Activated T-helper 2 cell treated with anti-CD3 and anti-CD28 coated beads, Interferon-gamma antibody, Interleukin-2, Interleukin-4, amounts not matched to agents 10 μg/mL and 5 μg/mL and 100 μg/mL, durations not matched to agents 14 hours and 24 hours and 36 hours (primary cell): ENCODE measurements at places on chromosomes 12 and 14.
A peak's percentile ranks its signal among the peaks of the same experiment; 100 is the strongest.

GRCh38 chr12:26690601-26691000 lies 142.4 kb downstream of the ITPR2 start:
- no peak for DNase-seq
- H3K4me1 ChIP-seq, result no peaks in the 10 kb centered on the region
- no peaks in the 10 kb centered on the region for H3K27me3 ChIP-seq

DNA sequence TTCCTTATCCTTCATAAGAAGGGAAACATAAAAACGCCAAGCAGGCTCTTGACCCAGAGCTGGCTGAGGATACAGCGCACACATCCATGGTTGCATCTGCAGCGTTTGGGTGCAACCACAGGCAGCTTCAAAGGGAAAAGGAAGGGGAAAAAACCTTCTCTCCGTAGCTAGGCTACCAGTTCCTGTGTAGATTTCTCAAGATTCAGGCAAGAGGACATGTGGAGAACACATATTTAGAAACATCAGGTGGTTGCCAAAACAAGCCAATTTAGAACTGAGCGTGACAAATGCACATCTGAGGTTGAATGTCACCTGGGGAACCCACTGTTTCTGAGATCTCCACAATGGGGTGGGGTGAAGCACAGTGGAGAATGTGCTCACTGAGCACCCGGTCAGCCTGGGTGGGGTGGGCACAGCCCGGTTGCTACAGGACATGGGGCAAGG lies 78.3 kb upstream of the BDKRB2 start:
- peak; percentile 20 for DNase-seq
- peaks cover 20% of the 10 kb centered on the region for H3K4me1 ChIP-seq
- H3K36me3 ChIP-seq, result no peaks in the 10 kb centered on the region
- peaks cover 6% of the 10 kb centered on the region for H3K27me3 ChIP-seq
- no peak overlapping the region for H3K4me3 ChIP-seq

GRCh38 chr12:2334271-2334670 lies 281.5 kb downstream of the CACNA1C start:
- DNase-seq, result no peak
- peaks cover 6% of the 10 kb centered on the region for H3K4me1 ChIP-seq
- H3K36me3 ChIP-seq, result no peaks in the 10 kb centered on the region
- no peak overlapping the region for H3K4me3 ChIP-seq
- no peak overlapping the region for H3K27ac ChIP-seq

DNA sequence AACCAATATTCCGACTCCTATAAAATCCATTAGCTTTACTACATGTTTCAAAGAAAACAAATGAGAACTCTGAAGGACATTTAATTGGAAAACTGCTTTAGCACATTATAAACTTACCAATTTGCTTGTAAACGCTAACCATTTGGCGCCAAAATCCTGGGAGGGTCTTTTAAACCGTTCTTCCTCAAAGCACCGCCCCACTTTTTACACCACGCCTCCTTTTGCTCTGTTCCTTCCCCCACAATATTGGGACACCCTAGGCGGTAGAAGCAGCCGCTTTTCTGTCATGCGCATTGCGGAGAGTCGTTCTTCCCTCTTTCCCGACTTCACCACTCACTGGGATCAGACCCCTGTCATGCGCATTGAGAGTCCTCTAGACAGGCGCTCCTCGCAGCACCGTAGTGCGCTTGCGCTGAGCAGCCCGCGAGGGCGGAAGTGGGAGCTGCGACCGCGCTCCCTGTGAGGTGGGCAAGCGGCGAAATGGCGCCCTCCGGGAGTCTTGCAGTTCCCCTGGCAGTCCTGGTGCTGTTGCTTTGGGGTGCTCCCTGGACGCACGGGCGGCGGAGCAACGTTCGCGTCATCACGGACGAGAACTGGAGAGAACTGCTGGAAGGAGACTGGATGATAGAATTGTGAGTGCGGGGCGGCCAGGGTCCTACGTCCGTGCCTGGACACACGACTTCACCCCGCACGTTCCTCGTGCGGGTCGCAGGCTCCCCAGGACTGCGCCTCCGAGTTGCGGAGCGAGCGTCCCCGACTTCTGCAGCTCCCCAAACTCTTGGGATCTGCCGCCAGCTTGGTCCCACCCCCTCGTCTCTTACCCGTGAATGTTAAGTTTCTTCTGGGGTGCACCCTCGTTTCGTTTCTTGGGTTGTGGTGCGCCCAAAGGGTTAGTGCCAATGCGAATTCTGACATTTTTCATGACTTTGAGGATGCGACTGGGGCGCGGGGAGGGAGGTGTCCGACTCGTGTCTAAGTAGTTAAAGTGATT lies at the start of gene TMX1:
TMX1 (plus strand) TSS at position 435 of the 991 bp plus-strand sequence; CDS start at position 481, 46 bp downstream.
- no peak within 1 kb of the TSS for H3K4me3 ChIP-seq
- no peaks in the 10 kb centered on the region for H3K27me3 ChIP-seq
- no peak within 1 kb of the TSS for H3K27ac ChIP-seq
- H3K4me1 ChIP-seq, result peaks cover 25% of the 10 kb centered on the region

- H3K27me3 ChIP-seq, result no peaks in the 10 kb centered on the region
- DNase-seq, result no peak
- peak overlapping the region; percentile 31 for H3K4me3 ChIP-seq
- peak overlapping the region; percentile 71 for H3K27ac ChIP-seq
- H3K36me3 ChIP-seq, result no peaks in the 10 kb centered on the region
These were observed 33.5 kb downstream of the FMNL3 start for GRCh38 chr12:49673446-49674317.

DNA sequence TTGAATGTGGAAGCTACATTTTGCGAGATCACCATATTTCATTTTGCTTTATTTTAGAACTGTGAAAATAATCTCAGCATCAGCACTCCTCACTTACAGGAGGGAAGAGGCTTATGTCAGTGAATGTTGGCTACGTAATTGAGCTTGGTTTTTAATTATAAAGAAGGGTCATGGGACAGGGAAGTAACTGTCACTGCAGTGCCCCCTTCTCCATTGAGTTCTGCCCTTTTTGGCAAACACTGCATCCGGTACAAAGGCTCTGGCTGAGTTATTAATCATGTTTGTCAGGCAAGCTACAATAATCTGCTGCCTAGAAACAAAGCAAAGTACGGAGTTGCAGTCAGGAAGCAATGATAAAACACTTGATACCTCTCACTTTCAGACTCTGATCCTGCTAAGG lies 546.7 kb downstream of the SNAPC1 start:
- no peaks in the 10 kb centered on the region for H3K27me3 ChIP-seq
- H3K27ac ChIP-seq, result no peak overlapping the region

- H3K36me3 ChIP-seq, result no peaks in the 10 kb centered on the region
- no peak overlapping the region for H3K4me3 ChIP-seq
- DNase-seq, result no peak
- H3K4me1 ChIP-seq, result no peaks in the 10 kb centered on the region
These were observed 7.3 kb upstream of the RCOR1 start for GRCh38 chr14:102584871-102585869.

GRCh38 chr14:98293576-98293975 lies 978.4 kb downstream of the BCL11B start:
- peaks cover 1% of the 10 kb centered on the region for H3K4me1 ChIP-seq
- H3K4me3 ChIP-seq, result no peak overlapping the region
- H3K27me3 ChIP-seq, result no peaks in the 10 kb centered on the region
- no peak for DNase-seq

GRCh38 chr12:4164559-4165558 lies 108.7 kb upstream of the CCND2 start:
- no peaks in the 10 kb centered on the region for H3K27me3 ChIP-seq
- peak overlapping the region; percentile 84 for H3K4me3 ChIP-seq
- H3K36me3 ChIP-seq, result peaks cover 6% of the 10 kb centered on the region
- H3K27ac ChIP-seq, result peak overlapping the region; percentile 95

GRCh38 chr14:100599981-100600380 lies 12.8 kb upstream of the BEGAIN start:
- H3K27ac ChIP-seq, result no peak overlapping the region
- H3K4me1 ChIP-seq, result no peaks in the 10 kb centered on the region
- H3K36me3 ChIP-seq, result peaks cover 3% of the 10 kb centered on the region

- DNase-seq, result no peak
- H3K36me3 ChIP-seq, result no peaks in the 10 kb centered on the region
- no peaks in the 10 kb centered on the region for H3K27me3 ChIP-seq
- no peak overlapping the region for H3K4me3 ChIP-seq
- no peak overlapping the region for H3K27ac ChIP-seq
- peaks cover 30% of the 10 kb centered on the region for H3K4me1 ChIP-seq
These were observed 5.5 kb upstream of the HVCN1 start for GRCh38 chr12:110694330-110694901.

- DNase-seq, result no peak
- H3K27me3 ChIP-seq, result no peaks in the 10 kb centered on the region
- H3K36me3 ChIP-seq, result no peaks in the 10 kb centered on the region
- no peak overlapping the region for H3K4me3 ChIP-seq
- H3K27ac ChIP-seq, result no peak overlapping the region
These were observed 602.8 kb downstream of the ALG10 start for GRCh38 chr12:34625116-34625515.

DNA sequence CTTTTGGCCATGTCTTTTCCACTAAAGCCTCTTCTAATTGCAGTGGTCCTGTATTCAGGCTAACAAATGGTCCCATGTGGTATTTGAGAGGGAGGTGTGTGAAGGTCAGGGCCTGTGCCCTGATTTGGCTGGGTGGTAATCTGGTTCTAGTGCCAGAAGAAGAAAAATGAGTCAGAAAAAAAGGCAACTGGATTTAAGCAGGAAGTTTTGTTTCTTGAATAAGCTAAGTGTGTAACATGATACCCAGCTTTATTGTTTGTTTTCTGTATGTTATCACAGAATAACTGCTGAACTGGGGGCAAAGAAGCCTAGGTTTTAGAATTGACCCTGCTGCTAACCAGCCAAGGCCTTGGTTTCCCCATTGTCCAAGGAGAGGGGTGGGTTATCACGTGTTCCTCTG lies 134.0 kb downstream of the ANO6 start:
- no peaks in the 10 kb centered on the region for H3K27me3 ChIP-seq
- peaks cover 13% of the 10 kb centered on the region for H3K4me1 ChIP-seq
- H3K36me3 ChIP-seq, result peaks cover 44% of the 10 kb centered on the region
- DNase-seq, result no peak
- H3K27ac ChIP-seq, result no peak overlapping the region

- peaks cover 7% of the 10 kb centered on the region for H3K27me3 ChIP-seq
- no peak overlapping the region for H3K27ac ChIP-seq
- peaks cover 14% of the 10 kb centered on the region for H3K4me1 ChIP-seq
- peaks cover 3% of the 10 kb centered on the region for H3K36me3 ChIP-seq
- H3K4me3 ChIP-seq, result no peak overlapping the region
These were observed 18.0 kb downstream of the OR10P1 start for GRCh38 chr12:55654511-55655214.

GRCh38 chr14:53384073-53384472 lies 230.9 kb upstream of the DDHD1 start:
- no peaks in the 10 kb centered on the region for H3K36me3 ChIP-seq
- DNase-seq, result no peak
- H3K4me1 ChIP-seq, result no peaks in the 10 kb centered on the region

- peaks cover 28% of the 10 kb centered on the region for H3K4me1 ChIP-seq
- DNase-seq, result no peak
- H3K36me3 ChIP-seq, result peaks cover 24% of the 10 kb centered on the region
- no peak overlapping the region for H3K4me3 ChIP-seq
- no peaks in the 10 kb centered on the region for H3K27me3 ChIP-seq
- peak overlapping the region; percentile 29 for H3K27ac ChIP-seq
These were observed 31.7 kb downstream of the PRORP start for GRCh38 chr14:35154016-35154415.

- no peaks in the 10 kb centered on the region for H3K36me3 ChIP-seq
- H3K4me1 ChIP-seq, result no peaks in the 10 kb centered on the region
- no peak overlapping the region for H3K27ac ChIP-seq
- no peak for DNase-seq
- H3K4me3 ChIP-seq, result no peak overlapping the region
These were observed 62.7 kb downstream of the CDC42BPB start for GRCh38 chr14:102994689-102995088.

GRCh38 chr14:90693413-90693812 lies 122.8 kb downstream of the TTC7B start:
- H3K36me3 ChIP-seq, result no peaks in the 10 kb centered on the region
- DNase-seq, result no peak
- no peak overlapping the region for H3K4me3 ChIP-seq
- H3K27ac ChIP-seq, result no peak overlapping the region
- H3K4me1 ChIP-seq, result peaks cover 6% of the 10 kb centered on the region

- H3K4me3 ChIP-seq, result no peak overlapping the region
- no peaks in the 10 kb centered on the region for H3K4me1 ChIP-seq
- no peak for DNase-seq
- H3K27me3 ChIP-seq, result peaks cover 34% of the 10 kb centered on the region
- no peaks in the 10 kb centered on the region for H3K36me3 ChIP-seq
These were observed 122.9 kb downstream of the TSPAN9 start for GRCh38 chr12:3200032-3200617.

DNA sequence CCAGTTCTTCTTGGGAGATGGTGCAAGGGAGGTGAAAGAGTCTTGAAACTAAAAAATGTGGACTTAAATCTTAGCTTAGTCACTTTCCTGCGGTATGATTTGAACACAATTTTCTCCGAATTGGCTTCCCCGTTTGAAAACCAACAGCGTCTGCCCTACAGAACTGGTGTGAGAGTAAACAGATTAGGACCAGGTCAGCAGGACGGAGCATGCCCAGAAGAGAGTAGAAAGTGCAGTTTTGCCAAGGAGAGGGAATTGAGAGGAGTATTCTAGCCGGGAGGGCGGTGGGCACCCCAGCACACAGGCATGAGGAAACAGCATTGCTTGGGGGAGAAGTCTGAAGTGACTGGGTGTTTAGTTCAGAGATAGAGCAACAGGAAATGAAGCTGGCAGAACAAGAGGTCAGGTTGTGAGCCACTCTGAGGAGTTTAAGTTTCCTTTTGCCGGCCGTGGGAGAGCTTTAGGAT lies 927.1 kb downstream of the VRK1 start:
- H3K4me1 ChIP-seq, result peaks cover 58% of the 10 kb centered on the region
- H3K27ac ChIP-seq, result peak overlapping the region; percentile 95
- no peaks in the 10 kb centered on the region for H3K27me3 ChIP-seq
- H3K4me3 ChIP-seq, result peak overlapping the region; percentile 72
- H3K36me3 ChIP-seq, result no peaks in the 10 kb centered on the region
- peak; percentile 31 for DNase-seq

- H3K36me3 ChIP-seq, result no peaks in the 10 kb centered on the region
- H3K27me3 ChIP-seq, result peaks cover 8% of the 10 kb centered on the region
- H3K4me3 ChIP-seq, result no peak overlapping the region
- H3K4me1 ChIP-seq, result no peaks in the 10 kb centered on the region
These were observed 182.0 kb downstream of the CACNA1C start for GRCh38 chr12:2234646-2235350.

- H3K27me3 ChIP-seq, result no peaks in the 10 kb centered on the region
- no peak overlapping the region for H3K27ac ChIP-seq
- H3K4me3 ChIP-seq, result no peak overlapping the region
- DNase-seq, result no peak
These were observed 17.6 kb upstream of the ZFP36L1 start for GRCh38 chr14:68810173-68811153.

DNA sequence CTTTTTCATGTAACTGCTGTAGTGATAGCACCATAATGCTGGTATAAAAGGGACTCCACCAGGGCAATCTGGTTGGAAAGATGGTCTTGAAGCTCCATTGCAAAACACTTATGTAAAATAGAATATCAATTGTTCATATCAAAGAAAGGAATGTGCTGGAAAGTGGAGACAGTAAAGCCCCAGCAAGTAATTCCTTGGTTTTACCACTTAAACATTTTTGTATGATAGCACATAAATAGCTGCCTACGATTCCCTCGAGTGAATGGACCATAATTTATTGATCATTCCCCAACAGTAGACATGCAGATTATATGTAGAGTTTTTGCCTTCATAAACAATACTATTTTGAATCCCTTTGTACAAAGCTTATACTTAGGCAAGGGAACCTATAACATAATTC lies 275.4 kb downstream of the PAWR start:
- H3K27ac ChIP-seq, result no peak overlapping the region
- H3K4me1 ChIP-seq, result no peaks in the 10 kb centered on the region
- no peak overlapping the region for H3K4me3 ChIP-seq
- no peak for DNase-seq
